Stimulated activated CD4-positive, alpha-beta T cell treated with anti-CD3 and anti-CD28 coated beads, Interleukin-4, amount 100 ng/mL, for 4 hours (primary cell): ENCODE measurements at places on chromosomes 4 and X.

DNA sequence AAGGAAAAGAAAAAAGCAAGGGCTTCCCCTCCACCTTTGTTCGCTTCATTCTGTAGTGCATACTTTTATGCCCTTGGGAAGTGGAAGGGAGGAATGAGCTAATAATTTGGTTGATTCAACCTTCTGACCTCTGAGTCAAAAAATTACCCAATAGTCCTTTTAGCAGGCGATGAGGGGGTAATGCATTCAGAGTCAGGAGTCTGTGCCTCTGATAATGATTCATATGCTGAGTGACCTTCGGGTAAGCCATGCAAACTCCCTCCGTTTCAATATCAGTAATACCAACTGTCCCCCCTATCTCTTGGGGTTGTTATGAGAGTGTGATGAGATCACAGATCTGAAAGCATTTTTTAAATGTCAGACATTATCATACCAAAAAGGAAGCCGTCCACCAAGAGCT, 41.6 kb upstream of the ACSL4 start:
- no peak for DNase-seq

GRCh38 chr4:187656959-187657358, 338.6 kb upstream of the ZFP42 start:
- no peak for DNase-seq

- no peak for DNase-seq
Measured at GRCh38 chrX:104852241-104852640, 286.2 kb downstream of the IL1RAPL2 start.

- no peak for DNase-seq
Measured at GRCh38 chr4:1200425-1201035, 28.1 kb upstream of the SPON2 start.

- DNase-seq: no peak
Measured at GRCh38 chrX:19515615-19516105, 352 bp upstream of the MAP3K15 start.

DNA sequence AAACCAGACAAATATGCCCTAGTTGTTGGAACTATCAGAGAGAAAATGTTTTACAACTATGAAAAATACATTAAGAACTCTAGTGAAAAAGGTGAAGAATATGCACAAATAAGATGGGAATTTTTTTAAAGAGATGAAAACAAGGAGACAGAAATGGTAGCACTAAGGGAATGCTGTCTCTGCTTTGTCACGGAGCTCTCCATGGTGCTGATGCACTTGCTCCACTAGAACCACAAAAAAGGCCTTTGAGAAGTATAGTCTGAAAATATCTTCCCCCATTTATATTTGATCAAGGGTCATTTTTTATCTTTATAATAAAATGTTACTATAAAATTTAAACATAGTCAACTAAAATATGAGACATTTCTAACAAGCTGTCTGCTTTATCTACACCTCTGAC, 1655.5 kb upstream of the AGA start:
- DNase-seq: no peak

DNA sequence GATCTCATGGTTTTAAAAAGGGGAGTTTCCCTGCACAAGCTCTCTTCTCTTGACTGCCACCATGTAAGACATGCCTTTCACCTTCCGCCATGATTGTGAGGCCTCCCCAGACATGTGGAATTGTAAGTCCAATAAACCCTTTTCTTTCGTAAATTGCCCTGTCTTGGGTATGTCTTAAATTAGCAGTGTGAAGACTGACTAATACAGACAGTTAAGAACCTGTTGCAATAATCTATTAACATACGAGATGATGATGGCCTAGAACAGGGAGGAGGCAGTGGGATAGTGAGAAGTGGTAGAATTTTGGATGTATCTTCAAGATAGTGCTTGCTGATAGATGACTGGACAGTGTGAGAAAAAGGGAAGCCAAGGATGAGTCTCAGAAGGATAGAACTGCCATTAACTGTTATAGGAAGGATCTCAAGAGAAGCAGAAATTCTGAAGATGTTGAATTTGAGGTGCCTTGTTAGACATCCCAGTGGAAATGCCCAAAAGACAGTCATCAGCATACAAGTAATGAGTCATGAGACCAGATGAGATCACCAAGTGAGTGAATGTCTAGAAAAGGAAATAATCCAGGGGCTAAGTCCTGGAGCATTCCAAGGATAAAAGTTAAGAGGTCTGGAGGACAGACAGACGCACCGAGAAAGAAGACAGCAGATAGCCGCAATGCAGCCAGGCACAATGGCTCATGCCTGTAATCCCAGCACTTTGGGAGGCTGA, 38.8 kb upstream of the UGDH start:
- no peak for DNase-seq

- no peak for DNase-seq
Measured at GRCh38 chr4:133270021-133270570, 121.0 kb downstream of the PCDH10 start.

- DNase-seq: no peak
Measured at GRCh38 chr4:168432419-168433146, 47.7 kb downstream of the DDX60L start.

- DNase-seq: no peak
Measured at GRCh38 chr4:77354550-77354949, 197.5 kb downstream of the CCNG2 start.

GRCh38 chr4:186159613-186160012, 31.8 kb upstream of the CYP4V2 start:
- no peak for DNase-seq

- DNase-seq: no peak
Measured at GRCh38 chrX:118423558-118423957, 72.1 kb upstream of the DOCK11 start.

GRCh38 chr4:41177016-41177415, 37.3 kb downstream of the APBB2 start:
- no peak for DNase-seq

- DNase-seq: no peak
Measured at GRCh38 chrX:117053260-117053659, 590.5 kb upstream of the CT83 start.

GRCh38 chr4:27066591-27066990, 205.9 kb downstream of the STIM2 start:
- no peak for DNase-seq

DNA sequence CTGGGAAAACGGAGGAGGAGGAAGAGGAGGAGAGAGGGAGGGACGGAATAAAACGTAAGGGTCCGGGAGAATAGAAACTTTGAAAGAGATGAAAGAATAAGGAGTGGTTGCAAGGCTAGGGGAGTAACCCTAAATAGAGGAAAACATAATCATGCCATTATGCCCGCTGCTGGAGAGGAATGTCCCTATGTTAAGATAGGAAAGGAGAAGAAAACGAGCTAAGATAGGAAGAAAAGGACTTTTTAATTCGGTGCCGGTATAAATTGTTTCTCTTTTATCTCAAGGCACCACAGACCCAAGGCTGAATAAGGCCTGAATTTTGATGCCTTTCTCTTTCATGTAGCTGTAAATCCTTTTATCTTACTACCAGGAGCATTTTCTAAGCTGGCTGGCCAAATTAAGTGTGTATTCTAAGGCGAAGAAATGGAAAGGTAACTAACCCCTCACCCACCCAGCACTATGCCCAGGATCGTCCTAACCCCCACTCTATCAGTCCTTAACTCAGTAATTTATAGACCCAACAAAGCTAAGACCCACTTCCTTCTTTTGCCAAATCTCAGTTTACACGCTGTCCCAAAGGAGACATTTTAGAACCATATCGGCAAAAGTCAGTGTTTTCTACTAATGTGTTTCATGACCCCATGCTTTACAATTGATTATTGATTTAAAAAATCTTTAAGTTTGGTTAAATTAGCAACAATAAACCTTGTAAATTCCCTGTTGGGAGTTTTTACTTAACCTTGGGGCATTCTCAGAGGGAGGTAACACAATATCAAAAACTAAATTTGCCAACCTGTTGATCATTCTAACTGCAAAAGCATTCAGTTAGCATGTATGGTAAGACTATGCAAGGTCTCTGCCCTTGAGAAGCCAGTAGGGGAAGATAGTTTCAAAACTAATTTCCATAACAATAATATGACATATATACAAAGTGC, 1.1 kb upstream of the CUL4B start:
- no peak for DNase-seq

- DNase-seq: peak; percentile 40
Measured at GRCh38 chrX:123764967-123765871, 32.4 kb upstream of the THOC2 start.

- no peak for DNase-seq
Measured at GRCh38 chr4:142218726-142219125, 582.3 kb downstream of the IL15 start.

- DNase-seq: no peak
Measured at GRCh38 chr4:54784161-54784671, 126.5 kb downstream of the KIT start.

- no peak for DNase-seq
Measured at GRCh38 chrX:140817943-140818342, 108.4 kb downstream of the LINC00632 start.

DNA sequence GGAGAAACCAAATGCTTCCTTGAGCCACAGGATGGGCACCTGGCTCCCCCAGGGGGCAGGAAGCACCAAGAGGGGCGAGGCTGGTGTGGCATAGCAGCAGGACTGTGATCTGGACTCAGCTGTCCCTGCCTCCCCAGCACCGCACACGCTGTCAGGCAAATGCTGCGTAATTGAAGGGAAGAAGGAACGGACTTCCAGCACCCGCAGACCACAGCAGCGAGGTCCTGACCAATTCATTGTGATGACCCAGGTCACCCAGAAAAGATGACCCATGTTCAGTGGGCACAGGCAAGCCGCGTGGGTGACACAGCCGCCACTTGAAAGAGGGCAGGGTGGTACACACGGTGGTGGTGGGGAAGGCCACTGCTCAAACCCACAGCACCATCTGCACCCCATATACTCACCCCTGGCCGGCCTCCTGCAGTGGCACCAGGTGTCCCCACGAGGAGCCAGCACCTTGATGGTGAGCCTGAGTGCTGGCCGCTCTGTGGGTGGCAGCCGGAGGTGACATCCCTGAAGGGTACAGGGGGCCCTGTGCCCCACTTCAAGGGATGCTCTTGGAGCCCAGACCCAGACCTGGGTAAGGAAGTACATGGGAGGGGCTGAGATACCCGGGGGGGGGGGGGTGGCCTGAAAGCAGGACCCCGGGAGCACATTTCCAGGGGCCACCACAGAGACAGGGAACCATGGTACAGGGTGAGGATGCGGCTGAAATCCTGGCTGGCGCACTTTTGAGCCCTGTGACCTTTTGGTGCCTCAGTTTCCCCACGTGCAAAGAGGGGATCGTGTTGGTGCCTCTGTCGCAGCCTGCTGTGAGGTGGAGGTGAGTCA, 11.5 kb downstream of the NAT8L start:
- DNase-seq: no peak

DNA sequence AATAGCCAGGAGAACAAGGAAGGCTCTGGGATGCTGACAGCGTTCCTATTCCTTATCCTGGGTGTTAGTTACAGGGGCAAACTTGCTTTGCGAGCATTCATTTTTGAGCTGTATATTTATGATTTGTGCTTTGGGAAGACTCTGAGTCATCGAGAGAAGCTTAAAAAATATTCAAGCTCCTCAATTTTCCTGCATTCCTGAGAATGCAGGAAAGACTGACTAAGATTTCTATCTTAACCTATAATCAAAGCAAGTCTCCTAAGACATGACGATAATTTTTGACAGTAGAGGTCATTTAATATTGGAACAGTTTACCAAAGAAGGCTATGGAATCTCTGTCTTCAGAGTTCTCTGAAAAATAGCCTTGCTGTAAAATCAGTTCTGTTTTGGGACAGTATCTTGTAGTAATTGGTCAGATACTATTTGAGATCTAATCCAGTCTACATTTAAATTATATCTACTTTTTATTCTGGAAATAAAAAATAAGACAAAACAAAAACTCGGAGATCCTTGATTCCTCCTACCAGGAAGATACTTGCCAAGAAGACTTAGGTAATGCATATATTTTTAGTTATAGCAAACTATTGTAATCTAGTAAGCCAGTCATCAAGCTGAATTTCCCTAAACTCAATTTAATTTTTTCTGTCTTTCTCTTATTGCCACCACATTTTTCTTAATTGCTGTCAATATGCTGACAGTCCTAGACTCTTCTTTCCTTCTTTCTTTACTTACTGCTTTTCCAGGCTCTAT, 31.7 kb downstream of the BBS12 start:
- no peak for DNase-seq

DNA sequence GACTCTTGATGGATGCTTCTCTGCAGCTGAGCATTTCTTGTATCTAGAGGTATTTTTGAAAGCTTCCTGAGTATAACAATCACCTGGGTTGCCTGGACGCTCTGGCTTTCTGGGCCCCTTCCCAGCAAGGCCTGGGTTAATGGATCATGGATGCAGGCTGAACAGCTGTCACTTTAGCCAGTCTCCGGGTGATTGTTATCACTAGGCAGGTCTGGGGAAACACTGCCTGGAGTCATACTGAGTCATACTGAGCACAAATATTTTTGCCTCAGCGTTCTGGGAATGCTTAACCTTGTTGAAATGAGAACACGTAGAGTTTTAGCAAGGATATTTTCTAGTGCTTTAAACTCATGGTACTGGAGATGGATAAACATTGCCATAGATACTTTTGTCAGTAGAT, 102.6 kb downstream of the PHEX start:
- DNase-seq: no peak

- peak; percentile 71 for DNase-seq
Measured at GRCh38 chr4:7843831-7844593, 95.6 kb downstream of the AFAP1 start.

DNA sequence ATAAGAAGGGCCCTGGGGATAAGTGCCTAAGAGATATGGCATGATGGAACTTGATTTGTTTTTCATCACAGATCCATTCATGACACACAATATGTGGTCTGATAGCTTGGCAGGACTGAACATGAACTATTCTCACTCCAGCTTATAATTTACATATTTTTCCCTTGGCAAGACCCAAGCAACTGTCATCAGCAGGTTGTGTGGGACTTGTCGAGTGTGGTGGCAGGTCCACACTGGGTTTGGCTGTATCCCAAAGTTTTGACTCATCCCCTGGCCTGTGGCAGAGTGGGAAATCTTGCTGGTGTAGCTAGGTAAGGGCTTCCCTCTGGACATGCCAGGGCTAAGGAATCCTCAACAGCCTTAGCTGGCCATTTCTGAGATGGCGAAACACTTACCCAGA, 81.0 kb upstream of the STIM2 start:
- DNase-seq: no peak

DNA sequence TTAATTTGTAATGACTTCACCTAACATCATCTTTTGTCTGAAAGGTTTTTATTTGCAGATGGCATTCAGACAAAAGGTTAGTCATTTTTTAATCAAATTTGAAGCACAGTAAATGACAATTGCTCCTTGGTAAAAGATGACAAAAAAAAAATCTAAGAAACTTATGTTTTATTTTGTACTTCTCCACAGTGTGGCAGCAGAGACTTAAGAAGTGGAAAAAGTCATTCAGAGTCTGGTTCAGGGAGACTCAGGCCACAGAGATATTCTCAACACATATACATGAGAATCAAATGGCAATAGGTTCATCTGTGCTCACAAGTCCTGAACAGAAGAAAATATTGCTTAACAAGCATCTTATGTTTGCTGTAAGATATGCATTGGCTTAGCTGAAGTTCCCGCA, 436.2 kb downstream of the KCNIP4 start:
- no peak for DNase-seq

- DNase-seq: peak; percentile 27
Measured at GRCh38 chrX:133792198-133792953, 193.0 kb downstream of the GPC3 start.

- DNase-seq: no peak
Measured at GRCh38 chr4:79913581-79913980, 159.4 kb downstream of the ANTXR2 start.
